ENCODE measurements at places on chromosomes 2 and 18.

- no peak for DNase-seq
These were observed 5.1 kb downstream of the SP140 start for GRCh38 chr2:230230496-230231200.

- DNase-seq = no peak
These were observed 118.6 kb downstream of the DYSF start for GRCh38 chr2:71571945-71572344.

DNA sequence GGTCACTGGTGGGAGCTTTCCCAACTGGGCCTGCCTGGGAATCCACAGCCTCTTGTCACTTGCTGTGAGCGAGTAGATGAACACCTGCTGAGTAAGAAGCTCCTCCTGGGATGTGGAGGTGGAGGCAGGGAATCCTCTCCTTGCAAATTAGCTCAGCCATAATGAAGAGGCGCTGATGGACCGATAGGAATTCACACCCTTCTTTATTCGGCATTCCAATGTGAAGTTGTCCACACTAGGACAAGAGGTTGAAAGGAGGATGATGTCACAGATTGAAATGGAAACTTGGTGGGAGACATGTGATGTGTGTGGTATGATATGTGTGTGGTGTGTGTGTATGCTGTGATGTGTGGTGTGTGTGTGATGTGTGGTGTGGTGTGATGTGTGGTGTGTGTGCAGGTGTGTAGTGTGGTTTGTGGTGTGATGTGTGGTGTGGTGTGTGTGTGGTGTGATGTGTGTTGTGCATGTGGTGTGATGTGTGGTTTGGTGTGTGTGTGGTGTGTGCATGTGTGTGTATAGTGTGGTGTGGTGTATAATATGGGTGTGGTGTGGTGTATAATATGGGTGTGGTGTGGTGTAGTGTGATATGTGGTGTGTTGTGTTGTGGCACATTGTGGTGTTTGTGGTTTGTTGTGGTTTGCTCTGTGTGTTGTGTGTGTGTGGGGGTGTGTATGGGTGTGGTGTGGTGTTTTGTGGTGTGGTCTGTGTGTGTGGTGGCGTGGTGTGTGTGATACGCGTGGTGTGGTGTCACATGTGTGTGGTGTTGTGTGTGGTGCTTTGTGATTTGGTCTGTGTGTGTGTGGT, 216.4 kb downstream of the BCL2 start:
- no peak for DNase-seq

GRCh38 chr2:175275539-175275938, 94.0 kb upstream of the ATP5MC3 start:
- DNase-seq = no peak

- no peak for DNase-seq
These were observed 1.7 kb upstream of the SERPINE2 start for GRCh38 chr2:224040753-224041152.

GRCh38 chr18:22176420-22177326, 7.3 kb downstream of the GATA6 start:
- DNase-seq = no peak

GRCh38 chr2:190267302-190267701, 52.3 kb downstream of the HIBCH start:
- peak; percentile 72 for DNase-seq

Data from RCC 7860 (cell line).